ENCODE measurements at places on chromosomes 2 and 18. TPM values are rescaled to one million over a fixed set of nuclear protein-coding genes. Genes with fewer than 3 reads are reported as not detected.

DNA sequence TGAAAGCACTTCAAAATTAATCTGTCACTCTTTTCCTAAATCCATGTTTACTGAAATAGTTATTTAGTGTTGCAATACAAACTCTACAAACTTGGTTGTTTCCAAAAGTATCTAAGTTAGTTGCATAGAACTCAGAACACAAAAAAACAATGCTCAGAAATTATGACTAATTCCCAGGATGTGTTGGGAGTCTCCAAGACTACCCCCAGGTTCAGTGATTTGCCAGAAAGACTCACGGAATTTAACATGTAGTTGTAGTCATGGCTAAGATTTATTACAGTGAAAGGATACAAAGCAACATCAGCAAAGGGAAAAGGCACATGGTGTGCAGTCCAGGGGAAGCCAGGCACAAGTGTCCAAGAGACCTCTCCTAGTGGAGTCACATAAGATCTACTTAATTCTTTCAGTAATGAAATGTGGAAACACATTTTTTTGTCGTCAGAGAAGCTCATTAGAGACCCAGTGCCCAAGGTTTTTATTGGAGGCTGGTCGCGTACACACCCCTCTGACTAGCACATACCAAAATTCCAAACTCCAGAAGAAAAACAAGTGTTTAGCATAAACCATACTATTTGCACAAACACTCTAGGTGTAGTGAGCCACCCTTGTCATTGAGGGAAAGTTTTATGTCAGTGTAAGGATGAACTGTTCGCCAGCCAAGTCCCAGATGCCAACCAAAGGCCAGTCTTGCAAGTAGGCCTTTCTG is 43.3 kb upstream of the CYP20A1 start:
- DNase-seq = no peak
- no peak overlapping the region for H3K4me3 ChIP-seq
- H3K27ac ChIP-seq = no peak overlapping the region
- H3K36me3 ChIP-seq = no peaks in the 10 kb centered on the region
- no peaks in the 10 kb centered on the region for H3K4me1 ChIP-seq

DNA sequence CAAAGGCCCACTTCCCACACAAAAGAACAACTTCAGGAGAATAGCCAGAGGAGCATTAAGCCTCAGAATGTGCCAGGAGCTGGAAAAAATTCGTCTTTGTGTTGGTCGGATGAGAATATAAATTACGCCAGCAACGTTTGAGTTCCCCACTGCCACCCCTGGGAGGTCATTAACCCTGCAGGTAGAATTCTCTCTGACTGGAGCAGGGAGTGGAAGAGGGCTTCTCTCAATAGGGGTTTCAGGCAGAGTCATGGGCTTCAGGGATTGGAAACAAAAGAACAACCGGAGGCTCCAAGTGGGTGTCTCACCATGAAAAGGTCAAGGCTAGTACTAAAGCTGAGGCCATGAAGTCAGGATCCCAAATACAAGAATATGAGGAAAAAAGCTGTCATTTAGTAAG is 69.0 kb upstream of the DDX18 start:
- H3K4me1 ChIP-seq = no peaks in the 10 kb centered on the region
- no peak overlapping the region for H3K27ac ChIP-seq
- H3K4me3 ChIP-seq = no peak overlapping the region
- H3K36me3 ChIP-seq = no peaks in the 10 kb centered on the region

CXCR4 gene
- total RNA-seq = 86.8 TPM

CPS1 gene
- total RNA-seq = 2.2 TPM
